ENCODE measurements at places on chromosomes 3 and 15. TPM values are rescaled to one million over a fixed set of nuclear protein-coding genes. Genes with fewer than 3 reads are reported as not detected.

Gene THRB
- 19.7 TPM for total RNA-seq

Gene MITF
- 29.5 TPM for total RNA-seq

Gene CYP1A2
- 0.32 TPM for total RNA-seq

Gene CLSTN2
- 3.0 TPM for total RNA-seq

Gene CADPS
- total RNA-seq: 1.1 TPM

Gene BNC1
- 3.1 TPM for total RNA-seq

Gene DYNLT2B
- total RNA-seq: 2.6 TPM

DNA sequence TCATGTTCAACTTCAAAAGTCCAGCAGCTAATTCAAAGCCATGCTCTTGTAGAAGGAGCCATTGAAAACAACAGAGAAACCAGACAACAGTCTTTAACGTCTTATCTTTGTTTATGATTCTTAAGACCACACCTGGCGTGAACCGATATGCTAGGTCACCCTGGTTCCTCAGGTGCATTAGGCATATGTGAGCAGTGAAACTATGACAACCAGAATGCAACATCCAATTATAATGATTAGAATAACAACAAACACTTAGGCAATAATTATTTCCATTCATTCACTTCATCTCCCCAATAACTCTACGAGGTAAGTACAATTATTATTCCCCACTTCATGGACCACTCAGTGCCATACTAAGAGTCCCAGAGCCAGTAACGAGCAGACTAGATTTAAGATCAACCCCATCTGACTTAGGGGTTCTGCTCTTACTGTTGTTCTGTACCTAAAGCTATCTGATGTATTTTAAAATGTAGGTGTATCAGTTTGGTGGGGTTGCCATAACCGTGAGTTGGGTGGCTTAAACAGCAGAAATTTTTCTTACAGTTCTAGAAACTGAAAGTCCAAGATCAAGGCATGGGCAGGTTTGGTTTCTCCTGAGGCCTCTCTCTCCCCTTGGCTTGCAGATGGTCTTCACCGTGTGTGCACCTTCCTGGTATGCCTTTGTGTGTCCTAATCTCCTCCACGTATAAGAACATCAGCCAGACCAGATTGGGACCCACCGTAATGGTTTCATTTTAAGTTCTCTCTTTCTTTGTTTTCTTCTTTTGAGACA is 997.8 kb upstream of the CFAP20DC start:
- no peak for DNase-seq

DNA sequence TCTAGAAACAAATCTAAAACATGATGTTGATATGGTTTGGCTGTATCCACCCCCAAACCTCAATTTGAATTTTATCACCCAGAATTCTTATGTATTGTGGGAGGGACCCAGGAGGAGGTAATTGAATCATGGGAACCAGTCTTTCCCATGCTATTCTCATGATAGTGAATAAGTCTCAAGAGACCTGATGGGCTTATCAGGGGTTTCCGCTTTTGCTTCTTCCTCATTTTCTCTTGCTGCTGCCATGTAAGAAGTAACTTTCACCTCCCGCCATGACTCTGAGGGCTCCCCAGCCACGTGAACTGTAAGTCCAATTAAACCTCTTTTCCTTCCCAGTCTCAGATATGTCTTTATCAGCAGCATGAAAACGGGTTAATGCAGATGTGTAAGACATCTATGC is 232.7 kb upstream of the ONECUT1 start:
- DNase-seq: no peak
